Epithelial cell of esophagus (primary cell): ENCODE measurements at places on chromosomes 3 and 15.
A peak's percentile ranks its signal among the peaks of the same experiment; 100 is the strongest.

GRCh38 chr3:19540464-19540863 lies 392.2 kb downstream of the KCNH8 start:
- no peak for DNase-seq

- DNase-seq, result no peak
Measured at GRCh38 chr3:19116239-19116638, 32.1 kb upstream of the KCNH8 start.

DNA sequence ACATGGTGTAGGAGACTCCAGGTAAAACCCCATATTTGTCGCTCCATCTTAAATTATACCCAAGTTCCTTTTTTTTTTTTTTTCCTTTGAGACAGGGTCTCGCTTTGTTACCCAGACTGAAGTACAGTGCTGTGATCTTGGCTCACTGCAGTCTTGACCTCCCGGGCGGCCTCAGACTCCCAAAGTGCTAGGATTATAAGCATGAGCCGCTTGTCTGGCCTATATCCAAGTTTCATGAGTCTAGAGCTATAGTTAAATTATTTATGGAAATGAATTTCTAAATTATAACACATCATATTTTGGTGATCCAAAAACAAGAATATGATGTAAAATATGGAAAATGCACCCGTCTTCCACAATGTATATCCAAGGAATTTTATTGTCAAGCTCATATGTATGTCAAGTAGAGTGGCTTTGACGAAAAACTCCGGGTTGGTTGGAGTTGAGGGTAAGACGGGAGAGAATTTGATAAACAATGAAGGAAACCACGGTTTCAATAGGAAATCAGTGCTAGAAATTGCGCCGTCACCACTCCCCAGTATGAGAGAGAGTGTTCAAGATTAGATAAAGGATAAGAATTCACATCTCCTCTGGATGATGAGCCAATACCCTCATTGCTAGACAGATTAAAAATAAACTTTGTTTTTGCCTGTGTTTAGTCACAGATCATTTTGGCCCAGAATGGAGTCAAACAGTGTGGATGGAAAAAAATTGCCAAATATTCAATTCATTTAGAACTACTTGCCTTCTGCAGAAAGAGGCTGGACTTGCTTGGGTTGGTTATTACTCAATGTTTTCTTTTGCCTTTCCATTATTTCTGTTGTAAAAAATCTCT lies 209.2 kb upstream of the NR2F2 start:
- DNase-seq, result no peak

DNA sequence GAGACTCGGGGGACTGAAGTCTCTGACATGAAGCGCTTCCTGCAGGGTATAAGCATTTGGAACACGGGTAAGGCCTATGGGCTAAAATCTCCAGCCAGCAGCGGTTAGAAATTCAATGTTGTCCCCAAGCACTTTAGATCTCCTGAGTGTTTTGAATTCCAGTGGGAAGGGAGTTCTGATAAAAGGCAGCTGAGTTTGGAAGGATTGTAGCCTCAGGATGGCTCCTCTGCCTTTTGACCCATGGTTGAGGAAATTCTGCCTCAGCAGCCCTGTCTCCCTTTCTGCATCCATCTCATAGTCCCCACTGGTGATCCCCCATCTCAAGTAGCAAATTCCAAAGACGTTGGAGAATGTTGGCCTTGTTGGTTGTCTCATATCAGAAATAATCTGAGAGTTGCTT lies 24.2 kb upstream of the HACD2 start:
- no peak for DNase-seq

GRCh38 chr3:42166662-42167300 lies 75.6 kb downstream of the TRAK1 start:
- DNase-seq, result no peak

- no peak for DNase-seq
Measured at GRCh38 chr15:57100136-57100539, 181.7 kb downstream of the TCF12 start.

DNA sequence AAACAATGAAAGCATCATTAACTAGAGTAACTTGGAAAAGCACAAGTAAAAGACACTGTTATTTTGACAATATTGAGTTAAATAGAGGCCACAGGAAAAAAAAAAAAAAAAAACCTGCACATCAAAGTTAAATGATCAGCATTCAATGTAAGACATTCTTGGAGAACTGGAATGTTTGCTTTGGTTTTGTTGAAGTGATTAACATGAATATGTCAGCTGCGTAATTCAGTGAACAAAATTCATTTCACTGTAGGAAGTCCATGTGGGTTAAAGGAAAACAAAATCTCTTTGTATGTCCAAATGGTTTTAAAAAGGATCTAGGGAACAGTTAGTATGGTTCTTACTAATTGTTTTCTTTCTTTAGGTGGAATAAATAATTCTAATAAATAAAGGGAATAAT lies 252.8 kb upstream of the CNTN6 start:
- DNase-seq, result peak; percentile 6

DNA sequence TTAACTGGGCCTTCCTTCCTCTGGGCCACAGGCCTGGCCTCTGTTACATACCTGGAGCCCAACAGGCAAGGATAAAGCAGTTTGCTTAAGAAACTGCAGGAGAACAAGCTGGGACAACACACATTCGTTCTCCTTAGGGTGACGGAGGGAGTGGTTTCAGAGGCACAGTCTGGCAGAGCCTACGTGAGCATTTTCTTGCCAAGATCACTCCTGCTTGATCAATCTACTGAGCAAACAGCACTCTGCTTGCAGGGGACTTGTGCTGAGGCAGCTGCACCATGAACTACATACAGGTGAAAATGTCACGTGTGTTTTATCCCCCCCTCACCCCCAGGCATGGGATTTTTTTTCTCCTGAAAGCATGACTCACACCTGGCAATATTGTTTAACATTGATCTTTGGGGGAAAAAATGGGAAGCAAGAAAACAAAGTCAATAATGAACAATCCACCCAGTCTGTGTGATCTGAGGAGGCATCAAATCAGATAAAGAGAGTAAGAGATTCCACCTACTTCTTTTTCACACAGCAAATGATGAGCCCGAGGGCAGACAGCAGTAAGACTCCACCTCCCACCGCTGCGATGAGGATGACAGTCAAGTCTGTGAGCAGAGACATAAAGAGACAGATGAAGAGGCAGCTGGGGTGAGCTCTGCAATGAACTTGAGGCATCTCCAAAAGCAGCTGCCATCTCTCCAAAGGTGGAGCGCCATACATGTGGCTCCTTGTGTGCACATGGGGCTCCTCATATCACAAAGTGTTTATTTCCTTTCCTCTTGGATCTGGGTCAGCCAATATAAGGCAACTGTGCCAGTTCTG lies 57.4 kb downstream of the CDCP1 start:
- DNase-seq, result peak; percentile 86

DNA sequence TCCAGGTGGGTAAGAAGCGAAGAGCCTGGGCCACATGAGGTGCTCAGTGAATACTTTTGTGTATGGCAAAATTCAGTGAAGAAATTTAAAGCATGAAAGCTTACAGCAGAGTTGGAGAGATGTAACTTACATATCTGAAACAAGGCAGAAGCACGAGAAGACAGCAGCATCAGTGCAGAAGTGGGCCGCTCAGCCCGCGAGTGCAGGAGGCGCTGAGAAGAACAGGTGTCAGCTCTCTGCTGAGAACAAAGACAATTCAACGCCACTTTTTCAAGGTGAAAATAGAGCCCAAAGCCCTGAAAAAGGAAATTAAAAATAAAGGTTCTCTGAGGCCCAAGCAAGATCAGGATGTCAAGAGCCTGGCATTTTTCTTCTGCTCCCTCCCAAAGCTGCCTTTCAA lies 58.3 kb downstream of the RBPMS2 start:
- no peak for DNase-seq

DNA sequence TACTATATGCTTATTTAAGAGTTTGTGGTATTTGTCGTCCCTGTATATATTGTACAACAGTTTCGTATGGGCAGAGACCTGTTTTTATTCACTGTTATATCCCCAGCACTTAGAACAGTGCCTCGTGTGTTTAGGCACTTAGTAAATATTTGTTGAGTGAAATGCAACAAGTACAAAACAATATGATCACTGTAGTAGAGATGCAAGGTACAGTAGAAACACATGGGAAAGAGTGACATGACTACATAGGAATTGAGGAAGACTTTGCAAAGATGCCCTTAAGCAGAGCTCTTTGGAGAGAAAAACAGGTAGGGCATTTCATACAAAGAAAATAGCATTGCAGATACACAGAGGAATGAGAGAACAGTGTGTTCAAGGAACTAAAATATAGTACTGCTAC lies 18.3 kb downstream of the RASA2 start:
- peak; percentile 66 for DNase-seq

GRCh38 chr3:55525436-55525835 lies 38.3 kb upstream of the WNT5A start:
- no peak for DNase-seq

GRCh38 chr3:55166576-55167555 lies 239.0 kb upstream of the LRTM1 start:
- no peak for DNase-seq

DNA sequence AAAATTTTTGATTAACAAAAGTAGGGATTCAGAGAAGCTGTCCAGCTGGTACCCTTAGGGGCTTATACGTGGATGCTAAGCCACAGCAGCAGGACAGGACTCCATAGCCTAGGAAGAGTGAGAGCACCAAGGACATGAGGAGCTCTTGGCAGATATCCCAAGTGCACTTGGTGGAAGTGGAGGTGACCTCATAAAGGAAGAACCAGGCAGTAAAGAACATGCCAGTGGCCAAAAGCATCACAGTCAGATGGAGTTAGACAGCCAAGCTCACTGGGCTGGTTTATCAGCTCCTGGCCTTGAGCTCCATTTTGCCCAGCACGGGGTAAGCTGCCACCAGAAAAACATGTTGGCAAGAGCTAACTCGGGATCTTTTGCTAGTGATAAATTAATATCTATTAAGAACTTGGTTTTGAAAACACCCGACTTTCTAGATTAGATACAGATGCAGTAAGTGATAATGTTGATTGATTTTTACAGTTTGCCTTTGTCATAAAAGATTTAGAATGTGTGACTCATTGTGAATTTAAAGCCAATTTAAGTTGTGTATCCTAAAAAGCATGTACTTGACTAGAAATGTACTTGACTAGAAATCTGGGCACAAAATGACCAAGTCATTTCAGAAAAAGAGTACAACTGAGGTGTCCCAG lies 108.0 kb downstream of the CMSS1 start:
- peak; percentile 88 for DNase-seq

- peak; percentile 92 for DNase-seq
Measured at GRCh38 chr3:9301798-9302197, 52.4 kb upstream of the SRGAP3 start.

DNA sequence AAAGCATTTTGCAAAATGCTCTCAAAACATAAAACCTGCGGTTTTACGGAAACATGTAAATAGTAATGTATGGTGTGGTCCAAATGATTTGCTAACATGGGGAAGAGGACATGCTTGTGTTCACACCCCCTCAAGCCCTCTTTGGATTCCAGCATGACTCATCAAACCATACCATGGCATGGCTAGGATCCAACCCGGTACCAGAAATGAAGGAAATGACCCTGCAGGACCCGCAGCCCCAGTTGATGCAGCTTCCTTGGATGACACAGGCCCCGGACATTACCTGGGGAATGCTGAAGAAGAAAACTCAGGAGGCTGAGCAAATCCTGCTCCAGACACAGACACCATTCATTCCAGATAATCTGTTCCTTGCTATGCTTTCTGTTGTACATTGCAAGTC lies 222.9 kb downstream of the DTWD1 start:
- DNase-seq, result peak; percentile 38

GRCh38 chr15:25684521-25685431 lies 178.4 kb downstream of the ATP10A start:
- DNase-seq, result no peak

DNA sequence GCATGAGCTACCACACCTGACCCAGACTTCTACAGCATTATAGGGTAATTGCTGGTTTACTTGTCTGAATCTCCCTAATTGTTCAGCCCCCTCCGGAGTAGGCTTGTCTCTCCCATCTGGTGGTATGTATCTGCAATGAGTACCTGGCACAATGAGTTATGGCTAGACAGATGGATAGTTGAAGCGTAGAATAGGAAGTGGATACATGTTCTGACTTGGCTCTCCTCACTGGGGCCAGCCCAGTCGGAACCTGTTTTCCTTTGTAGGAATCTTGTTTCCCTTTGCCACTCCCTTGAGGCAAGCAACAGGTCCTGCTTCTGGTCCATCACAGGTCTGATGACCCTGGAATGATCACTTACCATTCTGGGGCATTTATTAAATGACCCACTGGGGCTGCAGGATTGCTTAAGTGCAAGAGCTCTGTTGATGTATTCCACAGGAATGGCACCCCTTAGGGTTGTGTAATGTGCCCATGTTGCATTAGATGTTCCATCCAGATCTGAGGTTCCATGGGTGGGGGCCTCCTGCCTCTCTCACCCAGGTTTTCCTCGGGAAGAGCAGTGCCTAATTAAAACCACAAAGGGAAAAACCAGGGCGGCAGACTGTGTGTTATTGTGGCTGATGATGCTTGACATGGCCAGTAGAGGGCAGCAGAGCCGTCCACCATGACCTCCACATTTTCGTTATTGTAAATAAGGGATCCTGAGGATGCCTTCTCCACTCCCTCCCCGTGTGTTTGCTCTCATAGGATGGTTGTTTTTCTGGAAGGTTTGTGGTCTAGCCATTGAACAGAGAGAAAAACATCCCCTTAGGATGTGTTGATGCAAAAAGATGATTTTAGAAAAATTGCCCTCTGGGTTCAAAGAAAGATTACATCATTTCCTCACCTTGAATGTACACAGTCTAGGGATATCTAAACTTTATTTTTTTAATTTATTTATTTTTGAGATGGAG lies 58.0 kb downstream of the CMTM8 start:
- peak; percentile 89 for DNase-seq

GRCh38 chr3:108127301-108127988 lies 36.6 kb upstream of the CD47 start:
- DNase-seq, result peak; percentile 90

DNA sequence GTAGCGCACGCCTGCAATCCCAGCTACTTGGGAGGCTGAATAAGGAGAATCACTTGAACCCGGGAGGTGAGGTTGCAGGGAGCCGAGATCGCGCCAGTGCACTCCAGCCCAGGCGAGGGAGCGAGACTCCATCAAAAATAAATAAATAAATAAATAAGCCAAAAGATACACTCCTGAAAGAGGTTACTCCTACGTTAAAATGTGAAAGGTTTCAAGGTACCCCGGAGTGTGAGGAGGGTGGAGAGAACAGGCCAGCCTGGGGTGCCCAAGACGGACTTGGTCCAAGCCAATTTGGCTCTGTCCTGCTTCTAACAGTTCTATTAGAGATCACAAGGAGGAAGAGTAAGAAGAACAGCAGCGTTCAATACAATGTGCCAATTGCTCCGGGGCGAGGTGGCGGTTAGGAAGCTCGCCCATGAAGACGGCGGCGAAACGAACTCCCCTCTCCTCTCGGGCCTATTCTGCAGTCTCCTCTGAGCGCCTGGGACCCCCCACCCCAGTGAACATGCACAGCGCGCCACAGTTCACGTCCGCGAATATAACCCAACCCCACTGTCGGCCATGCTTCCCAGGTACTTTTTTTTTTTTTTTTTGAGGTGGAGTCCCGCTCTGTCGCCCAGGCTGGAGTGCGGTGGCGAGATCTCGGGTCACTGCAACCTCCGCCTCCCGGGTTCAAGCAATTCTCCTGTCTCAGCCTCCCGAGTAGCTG lies 942 bp downstream of the ELP6 start:
- peak; percentile 27 for DNase-seq

- peak; percentile 30 for DNase-seq
Measured at GRCh38 chr15:35379972-35380371, 166.0 kb downstream of the DPH6 start.

- peak; percentile 6 for DNase-seq
Measured at GRCh38 chr3:154552338-154552737, 122.3 kb upstream of the GPR149 start.
